ENCODE measurements at places on chromosomes 3 and 15. TPM values are rescaled to one million over a fixed set of nuclear protein-coding genes. Genes with fewer than 3 reads are reported as not detected.

DNA sequence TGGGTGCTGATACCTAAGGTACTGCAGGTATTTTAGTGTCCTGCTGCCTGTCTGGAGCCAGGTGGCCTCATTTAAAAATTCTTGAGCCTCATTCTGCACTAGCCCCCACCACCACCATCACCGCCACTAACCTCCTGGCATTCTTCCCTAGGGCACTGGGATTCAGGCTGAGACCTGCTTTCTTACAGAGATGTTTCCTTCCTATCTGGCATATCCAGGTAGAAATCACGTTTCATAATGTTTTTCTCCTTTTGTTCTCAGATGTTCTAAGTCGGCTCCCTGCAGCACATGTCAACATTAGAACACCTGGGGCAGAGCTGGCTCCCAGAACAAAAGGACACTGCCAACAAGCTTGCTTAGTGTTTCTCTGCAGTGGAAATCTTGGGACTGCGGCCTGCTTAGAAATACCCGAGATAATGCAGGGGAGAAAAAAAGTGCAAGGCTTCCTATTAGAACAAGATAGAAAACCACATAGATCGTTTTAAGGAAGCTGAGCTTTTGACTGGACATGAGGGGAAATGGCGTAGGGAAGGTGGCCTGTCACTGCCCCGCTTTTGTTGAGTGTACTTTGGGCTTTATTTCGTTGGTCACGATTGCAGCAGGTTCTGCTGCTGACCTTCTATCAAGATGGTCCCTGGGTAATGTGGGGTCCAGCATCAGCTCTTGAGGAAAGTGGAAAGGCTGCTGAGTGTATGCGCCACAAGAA, 59.6 kb upstream of the PPARG start:
- DNase-seq: no peak

- no peak for DNase-seq
These were observed 25.9 kb upstream of the GOLGA8B start for GRCh38 chr15:34609102-34610057.

GRCh38 chr15:27855137-27855536, 244.0 kb downstream of the OCA2 start:
- DNase-seq: no peak

- no peak for DNase-seq
These were observed 101.7 kb downstream of the PPP2R3A start for GRCh38 chr3:136067211-136067610.

DNA sequence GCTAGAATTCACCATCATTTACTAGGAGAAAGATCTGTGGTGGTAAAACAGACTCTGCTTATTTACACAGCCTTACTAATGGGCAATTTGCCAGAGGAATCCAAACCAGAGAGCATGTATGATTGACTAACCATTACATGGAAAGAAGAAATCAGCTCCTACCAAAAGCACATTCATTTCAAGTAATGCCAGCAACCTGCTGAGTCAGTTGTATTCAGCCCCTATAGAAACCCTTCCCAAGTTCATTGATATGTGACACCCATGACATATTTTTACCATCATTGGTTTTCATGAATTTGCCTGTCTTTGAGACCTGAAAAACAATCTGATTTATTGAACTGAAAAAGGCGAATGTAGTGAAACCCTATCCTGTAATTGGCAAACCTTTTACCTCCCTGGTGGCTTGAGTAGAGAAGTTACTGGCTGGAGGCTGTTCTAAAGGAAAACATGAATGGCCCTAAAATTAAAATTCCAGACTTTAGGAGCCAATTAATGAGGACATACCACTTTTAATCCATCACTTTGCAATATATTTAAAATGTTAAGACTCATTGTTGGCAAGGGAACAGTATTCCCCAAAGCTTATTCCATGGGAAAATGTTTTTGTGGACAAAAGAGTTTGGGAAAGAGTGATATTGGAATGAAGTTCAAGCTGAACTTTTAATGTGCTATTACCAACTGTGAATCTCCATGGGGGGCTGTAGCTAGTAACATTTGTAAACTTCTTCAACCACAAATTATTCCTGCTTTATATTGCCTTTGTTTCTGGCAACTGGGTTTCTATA, 542.9 kb downstream of the FHIT start:
- no peak for DNase-seq

CCPG1 gene
- total RNA-seq: 13.4 TPM

- DNase-seq: no peak
These were observed 1081.5 kb downstream of the FHIT start for GRCh38 chr3:60169755-60170154.

DNA sequence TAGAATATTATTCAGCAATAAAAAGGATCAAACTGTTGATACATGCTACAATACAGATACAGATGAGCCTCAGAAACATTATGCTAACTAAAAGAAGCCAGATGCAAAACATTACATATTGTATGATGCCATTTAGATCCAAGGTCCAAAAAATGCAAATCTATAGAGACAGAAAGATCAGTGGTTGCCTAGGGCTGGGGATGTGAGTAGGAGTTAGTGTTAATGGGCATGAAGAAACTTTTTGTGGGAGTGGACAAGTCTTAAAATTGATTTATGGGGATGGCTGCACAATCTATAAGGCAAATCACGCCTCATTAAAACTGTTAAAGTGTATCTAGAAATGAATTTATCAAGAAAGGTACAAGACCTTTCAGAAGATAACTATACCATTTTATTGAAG, 45.0 kb downstream of the EHHADH start:
- no peak for DNase-seq

GRCh38 chr3:114565216-114565615, 271.4 kb downstream of the TIGIT start:
- no peak for DNase-seq
